ENCODE measurements at places on chromosomes 4 and X.

DNA sequence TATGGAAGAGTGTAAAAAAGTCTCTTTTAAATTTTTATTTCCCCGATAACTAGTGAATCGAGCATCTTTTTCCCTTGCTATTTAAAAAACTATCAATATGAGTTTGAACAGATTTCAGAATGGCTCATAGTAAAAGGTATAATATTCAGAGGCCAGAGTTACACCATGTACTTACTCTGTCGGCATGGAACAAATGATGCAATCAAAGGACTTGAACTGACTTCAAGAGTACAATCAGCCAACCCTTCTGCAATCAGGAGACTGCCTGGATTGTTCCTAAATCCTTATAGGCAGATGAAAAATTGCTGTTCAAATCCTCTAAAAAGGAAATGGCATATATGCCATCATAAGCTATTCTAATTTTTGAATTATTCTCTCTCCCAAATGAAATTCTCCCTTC is 273.3 kb downstream of the SH2D1A start:
- no peak for DNase-seq

- no peak for DNase-seq
These were observed 112.0 kb upstream of the PABPC4L start for GRCh38 chr4:134313591-134313990.

GRCh38 chrX:94633237-94633636 is 959.2 kb downstream of the FAM133A start:
- no peak for DNase-seq

DNA sequence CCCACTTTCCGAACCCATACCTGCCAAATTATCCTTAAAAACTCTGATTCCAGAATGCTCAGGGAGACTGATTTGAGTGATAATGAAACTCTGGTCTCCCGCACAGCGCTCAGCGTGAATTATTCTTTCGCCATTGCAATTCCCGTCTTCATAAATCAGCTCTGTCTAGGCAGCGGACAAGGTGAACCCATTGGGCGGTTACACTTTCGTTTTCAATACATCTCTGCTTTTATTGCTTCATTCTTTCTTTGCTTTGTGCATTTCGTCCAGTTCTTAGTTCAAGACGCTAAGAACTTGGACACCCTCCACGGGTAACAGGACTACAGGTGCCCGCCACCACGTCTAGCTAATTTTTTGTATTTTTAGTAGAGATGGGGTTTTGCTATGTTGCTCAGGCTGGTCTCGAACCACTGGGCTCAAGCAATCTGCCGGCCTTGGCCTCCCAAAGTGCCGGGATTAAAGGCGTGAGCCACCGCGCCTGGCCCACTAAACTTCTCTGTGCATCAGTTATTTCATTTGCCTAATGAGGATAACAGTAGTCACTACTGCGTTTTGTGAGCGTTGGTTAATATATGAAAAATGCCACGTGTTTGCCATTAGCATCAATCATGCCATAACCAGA is 936 bp upstream of the PGK1 start:
- no peak for DNase-seq

- no peak for DNase-seq
These were observed 8.6 kb upstream of the RAB28 start for GRCh38 chr4:13492747-13493146.

DNA sequence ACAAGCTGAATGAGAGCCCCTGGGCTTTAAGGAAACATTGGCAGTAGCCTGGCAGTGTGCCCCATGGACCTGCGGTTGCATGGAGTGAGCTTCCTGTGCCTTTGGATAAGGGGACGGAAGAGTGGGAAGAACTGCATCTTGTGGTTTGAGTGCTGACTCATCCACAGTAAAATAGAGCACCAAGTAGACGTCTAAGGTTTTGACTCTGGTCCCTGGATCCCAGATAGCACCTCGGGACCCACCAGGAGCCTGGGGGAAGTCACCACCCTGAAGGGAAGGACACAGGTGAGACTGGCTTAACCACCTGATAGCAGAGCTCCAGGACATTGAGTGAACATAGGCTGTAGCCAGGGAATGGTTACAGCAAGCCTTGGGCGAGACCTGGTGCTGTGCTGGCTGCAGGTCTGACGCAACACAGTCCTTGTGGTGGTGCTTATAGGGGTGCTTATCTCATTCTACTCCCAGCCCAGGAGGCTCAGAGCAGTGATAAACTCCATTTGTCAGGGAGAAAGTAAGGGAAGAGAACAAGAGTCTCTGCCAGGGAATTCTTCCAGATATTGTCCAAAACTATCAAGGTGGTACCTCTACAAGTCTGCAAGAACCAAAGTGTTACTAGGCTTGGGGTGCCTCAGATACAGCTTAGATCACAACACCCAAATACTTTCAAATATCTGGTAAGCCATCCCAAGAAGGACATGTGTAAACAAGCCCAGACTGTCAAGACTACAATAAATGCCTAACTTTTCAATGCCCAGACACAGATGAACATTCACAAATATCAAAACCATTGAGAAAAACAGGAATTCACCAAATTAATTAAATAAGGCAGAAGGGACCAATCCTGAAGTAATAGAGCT is 123.6 kb upstream of the TET2 start:
- no peak for DNase-seq

GRCh38 chr4:176540814-176541213 is 221.0 kb downstream of the SPCS3 start:
- DNase-seq, result no peak

GRCh38 chr4:53709693-53710092 is 118.4 kb upstream of the LNX1 start:
- DNase-seq, result no peak

- DNase-seq, result peak; percentile 72
These were observed at the start of gene MPP1 for GRCh38 chrX:154804957-154805695. Gene MPP1 (minus strand): TSS chrX:154805485. CDS start chrX:154805373, 112 bp downstream.

- DNase-seq, result no peak
These were observed 12.0 kb downstream of the BST1 start for GRCh38 chr4:15714646-15715435.

- DNase-seq, result no peak
These were observed 27.7 kb downstream of the ATP7A start for GRCh38 chrX:77938083-77938680.

DNA sequence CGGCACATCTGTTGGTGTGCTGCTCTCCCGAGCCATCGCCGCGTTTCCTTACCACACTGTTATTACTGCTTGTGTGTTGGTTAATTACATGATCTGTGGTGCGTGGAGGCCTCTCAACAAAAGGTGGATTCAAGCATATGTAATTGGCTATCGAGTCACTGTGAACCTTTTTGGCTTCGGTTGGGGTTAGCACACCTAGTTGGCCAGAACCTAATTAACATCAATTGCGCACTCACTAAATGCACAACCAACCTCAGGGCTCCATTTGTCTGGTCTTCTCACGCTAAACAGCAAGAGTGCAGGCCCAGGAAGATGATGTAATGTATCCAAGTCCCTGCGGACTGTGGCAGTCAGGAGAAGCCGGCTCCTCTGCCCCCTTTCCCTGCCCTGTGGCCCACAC is 17.4 kb downstream of the ENPP6 start:
- no peak for DNase-seq

- DNase-seq, result no peak
These were observed 77.1 kb upstream of the UCP1 start for GRCh38 chr4:140645614-140646412.

DNA sequence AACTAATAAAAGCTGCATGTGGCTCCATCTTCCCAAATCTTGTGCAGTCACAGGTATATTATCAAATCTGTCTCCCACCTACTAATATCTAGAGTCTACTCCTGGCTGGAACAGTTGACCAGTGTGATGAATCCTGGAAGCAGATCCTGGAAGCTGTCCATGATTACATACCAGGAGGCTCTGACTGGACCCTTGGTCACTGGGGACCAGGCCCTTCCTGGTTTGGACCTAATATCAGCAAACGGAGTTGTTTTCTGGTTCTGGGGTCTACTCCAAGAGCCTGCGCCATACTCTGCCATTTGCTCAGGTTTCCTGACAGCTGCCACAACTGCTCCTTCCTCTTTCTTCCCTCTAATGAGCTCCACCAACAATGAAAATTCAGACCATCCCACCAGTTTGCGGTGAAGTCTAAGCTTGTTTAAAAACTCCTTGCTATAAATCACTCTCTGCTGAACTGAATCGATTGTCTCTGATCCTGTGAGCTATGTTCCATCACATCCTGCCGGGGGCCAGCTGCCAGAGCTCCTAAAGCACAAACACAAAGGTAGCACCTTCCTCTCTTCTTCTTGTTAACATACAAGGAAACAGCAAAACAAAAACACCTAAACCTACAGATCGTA is 114.2 kb downstream of the PALLD start:
- DNase-seq, result no peak
